Activated CD8-positive, alpha-beta memory T cell treated with anti-CD3 and anti-CD28 coated beads, Interleukin-2, amount 10 ng/mL, durations not matched to agents 7 days and 5 days (primary cell): ENCODE measurements at places on chromosomes 16 and 17. TPM values are rescaled to one million over a fixed set of nuclear protein-coding genes. Genes with fewer than 3 reads are reported as not detected.

DNA sequence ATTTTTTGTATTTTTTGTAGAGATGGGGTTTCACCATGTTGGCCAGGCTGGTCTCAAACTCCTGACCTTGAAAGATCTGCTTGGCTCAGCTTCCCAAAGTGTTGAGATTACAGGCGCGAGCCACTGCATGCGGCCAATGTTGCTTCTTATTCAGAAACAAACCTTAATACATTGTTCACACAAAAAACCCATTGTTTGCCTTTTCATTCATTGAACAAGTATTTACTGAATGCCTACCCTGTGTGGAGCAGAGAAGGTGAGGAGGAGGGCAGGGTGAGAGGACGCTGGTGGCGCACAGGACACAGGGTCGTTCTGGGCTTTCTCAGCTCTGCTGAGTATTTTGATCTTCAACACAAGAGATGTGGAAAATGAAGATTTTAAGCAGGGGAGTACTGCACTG is 8.0 kb upstream of the KRT23 start:
- no peak overlapping the region for H3K27ac ChIP-seq
- DNase-seq: no peak
- H3K36me3 ChIP-seq: no peaks in the 10 kb centered on the region
- H3K27me3 ChIP-seq: peaks cover 57% of the 10 kb centered on the region

DNA sequence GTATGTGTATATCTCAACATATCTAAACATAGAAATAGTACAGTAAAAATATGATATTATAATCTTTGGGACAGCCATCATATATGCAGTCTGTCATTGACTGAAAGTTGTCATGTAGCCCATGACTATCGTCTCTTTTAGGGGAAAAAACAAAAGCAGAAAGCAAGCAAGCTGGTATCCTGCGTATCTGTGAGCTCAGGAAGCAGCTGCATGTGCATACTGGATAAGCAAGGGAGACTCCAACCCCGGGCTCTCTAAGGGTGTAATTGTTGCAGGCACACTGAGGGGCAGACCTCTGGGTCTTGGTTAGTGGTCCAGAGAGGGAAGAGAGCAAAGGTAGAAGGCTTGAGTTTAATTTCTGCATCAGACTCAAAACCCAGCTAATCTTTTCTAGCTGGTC is 581.1 kb downstream of the MAF start:
- H3K36me3 ChIP-seq: no peaks in the 10 kb centered on the region
- no peaks in the 10 kb centered on the region for H3K4me1 ChIP-seq
- H3K27me3 ChIP-seq: no peaks in the 10 kb centered on the region

DNA sequence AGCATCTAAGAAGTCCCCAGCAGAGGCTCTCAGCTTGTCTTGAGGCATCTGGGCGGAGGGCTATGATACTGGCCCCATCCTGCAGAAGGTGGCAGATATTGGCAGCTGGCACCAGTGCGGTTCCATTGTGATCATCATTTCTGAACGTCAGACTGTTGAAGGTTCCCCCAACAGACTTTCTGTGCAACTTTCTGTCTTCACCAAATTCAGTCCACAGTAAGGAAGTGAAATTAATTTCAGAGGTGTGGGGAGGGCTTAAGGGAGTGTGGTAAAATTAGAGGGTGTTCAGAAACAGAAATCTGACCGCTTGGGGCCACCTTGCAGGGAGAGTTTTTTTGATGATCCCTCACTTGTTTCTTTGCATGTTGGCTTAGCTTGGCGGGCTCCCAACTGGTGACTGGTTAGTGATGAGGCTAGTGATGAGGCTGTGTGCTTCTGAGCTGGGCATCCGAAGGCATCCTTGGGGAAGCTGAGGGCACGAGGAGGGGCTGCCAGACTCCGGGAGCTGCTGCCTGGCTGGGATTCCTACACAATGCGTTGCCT is at the start of gene CIITA:
Gene CIITA (plus strand): TSS at position 404 of the 543 bp plus-strand sequence. CDS start 129 bp downstream, at position 533.
- peak; percentile 91 for DNase-seq
- peak within 1 kb of the TSS; percentile 90 for H3K4me3 ChIP-seq
- no peaks in the 10 kb centered on the region for H3K27me3 ChIP-seq
- peak within 1 kb of the TSS; percentile 92 for H3K27ac ChIP-seq
- peaks cover 74% of the 10 kb centered on the region for H3K4me1 ChIP-seq

The PIP4K2B gene
- 37.6 TPM for total RNA-seq

GRCh38 chr17:66317629-66318028 is 15.2 kb downstream of the PRKCA start:
- DNase-seq: no peak
- no peak overlapping the region for H3K27ac ChIP-seq
- peaks cover 48% of the 10 kb centered on the region for H3K36me3 ChIP-seq
- no peaks in the 10 kb centered on the region for H3K27me3 ChIP-seq
- peaks cover 23% of the 10 kb centered on the region for H3K4me1 ChIP-seq
- no peak overlapping the region for H3K4me3 ChIP-seq

DNA sequence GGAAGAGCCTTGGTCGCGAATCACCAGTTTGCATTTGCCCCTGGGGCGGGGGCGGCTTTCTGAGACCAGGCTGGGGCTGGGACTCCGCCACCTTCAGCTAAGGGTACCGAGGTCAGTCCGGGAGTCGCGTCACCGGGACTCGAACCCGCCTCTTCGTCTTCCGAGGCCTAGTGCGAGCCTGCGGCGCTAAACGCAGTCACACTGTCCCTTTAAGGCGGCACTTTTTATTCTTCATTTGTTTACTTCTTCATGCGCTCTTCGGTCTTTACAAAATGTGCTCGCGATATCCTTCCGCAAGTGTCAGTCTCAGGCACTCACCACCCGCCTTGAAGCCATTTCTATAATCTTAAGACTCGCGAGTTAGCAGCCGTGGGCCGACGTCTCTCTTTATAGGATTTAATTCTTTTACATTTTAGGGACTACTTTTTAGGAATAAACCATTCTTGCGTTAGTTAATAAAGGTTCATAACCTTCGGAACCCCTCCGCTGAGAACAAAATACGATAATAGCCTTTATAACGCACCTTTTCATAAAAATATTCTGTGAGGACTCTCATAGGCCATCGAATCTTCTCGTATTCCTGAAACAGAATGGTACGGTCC is 593 bp upstream of the HEXIM1 start:
- H3K4me3 ChIP-seq: peak overlapping the region; percentile 99
- H3K4me1 ChIP-seq: peaks cover 46% of the 10 kb centered on the region
- H3K36me3 ChIP-seq: peaks cover 12% of the 10 kb centered on the region
- DNase-seq: peak; percentile 86
- peak overlapping the region; percentile 100 for H3K27ac ChIP-seq

GRCh38 chr16:53370827-53371226 is 63.4 kb upstream of the RBL2 start:
- no peak overlapping the region for H3K27ac ChIP-seq
- DNase-seq: no peak
- H3K36me3 ChIP-seq: peaks cover 1% of the 10 kb centered on the region
- no peak overlapping the region for H3K4me3 ChIP-seq
- peaks cover 17% of the 10 kb centered on the region for H3K4me1 ChIP-seq

GRCh38 chr16:4852221-4852872 is 5.1 kb downstream of the UBN1 start:
- H3K4me1 ChIP-seq: peaks cover 38% of the 10 kb centered on the region
- H3K27ac ChIP-seq: no peak overlapping the region
- no peaks in the 10 kb centered on the region for H3K27me3 ChIP-seq
- no peak for DNase-seq
- no peak overlapping the region for H3K4me3 ChIP-seq

DNA sequence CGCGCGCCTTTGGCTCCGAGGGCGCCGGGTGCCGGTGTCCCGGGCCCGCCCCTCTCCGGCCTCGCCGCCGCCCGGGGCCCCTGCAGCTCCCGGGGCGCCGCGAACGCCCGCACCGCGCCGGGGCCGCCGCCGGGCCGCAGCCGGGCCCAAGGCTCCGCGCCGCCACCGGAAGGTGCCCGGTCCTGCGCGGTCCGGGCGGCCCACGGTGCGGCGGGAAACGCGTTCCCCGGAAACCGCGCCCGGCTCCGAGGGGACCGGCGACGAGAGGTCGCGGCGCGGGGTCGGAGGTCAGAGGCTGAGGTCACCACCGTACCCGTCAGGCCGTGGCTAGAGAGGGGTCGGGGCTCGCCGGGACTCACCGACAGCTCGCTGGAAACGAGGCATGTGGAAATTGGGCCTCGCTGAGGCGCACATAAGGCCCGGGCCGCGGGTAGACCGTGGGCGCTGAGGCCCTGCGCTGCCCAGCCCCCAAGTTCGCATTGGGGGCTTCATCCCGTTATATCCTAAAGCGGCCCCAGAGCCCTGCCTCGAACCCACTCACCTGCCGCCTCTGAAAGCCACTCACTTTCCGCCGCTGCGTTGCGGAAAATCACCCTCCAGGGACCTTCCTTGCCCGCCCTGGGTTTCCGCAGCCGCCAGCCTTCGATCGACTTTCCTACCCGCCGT is at the start of gene DUS1L:
Gene DUS1L (minus strand): TSS at position 167 of the 666 bp plus-strand sequence. CDS start 745 bp downstream, outside the sequence.
- no peaks in the 10 kb centered on the region for H3K27me3 ChIP-seq
- peak within 1 kb of the TSS; percentile 81 for H3K4me3 ChIP-seq
- no peaks in the 10 kb centered on the region for H3K36me3 ChIP-seq
- peak within 1 kb of the TSS; percentile 81 for H3K27ac ChIP-seq
- peak; percentile 74 for DNase-seq
- peaks cover 13% of the 10 kb centered on the region for H3K4me1 ChIP-seq

- no peak overlapping the region for H3K27ac ChIP-seq
- no peak for DNase-seq
- H3K36me3 ChIP-seq: peaks cover 24% of the 10 kb centered on the region
- no peaks in the 10 kb centered on the region for H3K4me1 ChIP-seq
- H3K4me3 ChIP-seq: no peak overlapping the region
Measured at GRCh38 chr17:60463157-60463835, 41.0 kb downstream of the CHCT1 start.

DNA sequence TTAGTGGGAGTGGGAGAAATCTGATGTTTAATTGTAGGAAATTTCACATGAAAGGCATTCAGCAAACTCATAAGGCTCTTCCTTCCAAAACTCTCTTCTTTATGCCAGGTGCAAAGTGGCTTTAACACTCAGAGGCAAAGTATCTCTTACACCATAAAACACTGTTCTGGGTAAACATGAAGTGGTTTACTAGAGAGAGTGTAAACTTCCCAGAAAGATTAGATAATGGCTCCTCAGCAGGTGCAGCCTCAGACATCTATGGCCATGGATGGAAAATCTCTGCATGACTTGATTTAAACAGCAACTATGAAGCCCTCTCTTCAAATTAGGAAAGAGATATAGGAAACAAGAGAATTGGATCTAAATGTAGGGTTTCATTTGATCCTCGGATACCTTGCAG is 583.1 kb upstream of the SALL1 start:
- no peak overlapping the region for H3K4me3 ChIP-seq
- H3K27ac ChIP-seq: no peak overlapping the region
- DNase-seq: no peak
- no peaks in the 10 kb centered on the region for H3K36me3 ChIP-seq

DNA sequence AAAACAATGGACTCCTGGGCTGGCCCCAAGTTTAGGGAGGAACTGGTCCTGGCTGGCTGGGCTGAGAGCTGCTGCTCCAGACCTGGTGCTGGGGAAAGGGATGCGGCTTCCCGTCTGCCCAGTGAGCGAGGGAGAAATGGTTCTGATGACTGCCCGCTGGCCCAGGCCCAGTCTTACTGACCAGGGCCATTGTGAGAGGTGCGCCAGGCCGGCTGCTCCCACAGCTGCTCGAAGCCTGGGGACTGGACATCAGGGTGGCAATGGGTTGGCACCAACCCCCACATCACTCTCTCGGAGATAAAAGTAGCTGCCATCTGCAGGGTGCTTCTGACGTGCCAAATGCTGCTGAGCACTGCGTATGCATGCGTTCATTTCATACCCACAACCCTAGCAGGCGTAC is 53.2 kb downstream of the IRF8 start:
- no peak overlapping the region for H3K4me3 ChIP-seq
- H3K27ac ChIP-seq: no peak overlapping the region
- peaks cover 58% of the 10 kb centered on the region for H3K27me3 ChIP-seq
- H3K4me1 ChIP-seq: peaks cover 12% of the 10 kb centered on the region
- no peaks in the 10 kb centered on the region for H3K36me3 ChIP-seq
- DNase-seq: no peak

The CCL16 gene
- total RNA-seq: not detected

The OTOP3 gene
- not detected for total RNA-seq

DNA sequence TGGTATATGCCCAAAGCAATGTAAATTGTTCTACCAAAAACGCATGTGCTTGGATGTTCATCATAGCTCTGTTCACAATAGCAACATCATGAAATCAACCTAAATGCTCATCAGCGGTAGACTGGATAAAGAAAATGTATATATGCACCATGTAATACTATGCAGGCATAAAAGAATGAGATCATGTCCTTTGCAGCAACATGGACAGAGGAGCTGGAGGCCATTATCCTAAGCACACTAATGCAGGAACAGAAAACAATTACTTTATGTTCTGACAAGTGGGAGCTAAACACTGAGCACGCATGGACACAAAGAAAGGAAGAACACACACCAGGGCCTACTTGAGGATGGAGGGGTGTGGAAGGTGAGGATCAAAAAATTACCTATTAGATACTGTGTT is 33.7 kb downstream of the TANC2 start:
- no peak for DNase-seq
- H3K4me3 ChIP-seq: no peak overlapping the region
- H3K4me1 ChIP-seq: peaks cover 11% of the 10 kb centered on the region

The KRTAP4-5 gene
- not detected for total RNA-seq

- H3K27me3 ChIP-seq: no peaks in the 10 kb centered on the region
- no peak overlapping the region for H3K4me3 ChIP-seq
- H3K36me3 ChIP-seq: peaks cover 7% of the 10 kb centered on the region
- no peak overlapping the region for H3K27ac ChIP-seq
Measured at GRCh38 chr17:12047681-12048376, 27.2 kb downstream of the MAP2K4 start.

- no peaks in the 10 kb centered on the region for H3K4me1 ChIP-seq
- no peak for DNase-seq
- H3K4me3 ChIP-seq: no peak overlapping the region
- H3K27ac ChIP-seq: no peak overlapping the region
- no peaks in the 10 kb centered on the region for H3K36me3 ChIP-seq
- H3K27me3 ChIP-seq: no peaks in the 10 kb centered on the region
Measured at GRCh38 chr16:59169168-59169567, 435.1 kb upstream of the GOT2 start.

DNA sequence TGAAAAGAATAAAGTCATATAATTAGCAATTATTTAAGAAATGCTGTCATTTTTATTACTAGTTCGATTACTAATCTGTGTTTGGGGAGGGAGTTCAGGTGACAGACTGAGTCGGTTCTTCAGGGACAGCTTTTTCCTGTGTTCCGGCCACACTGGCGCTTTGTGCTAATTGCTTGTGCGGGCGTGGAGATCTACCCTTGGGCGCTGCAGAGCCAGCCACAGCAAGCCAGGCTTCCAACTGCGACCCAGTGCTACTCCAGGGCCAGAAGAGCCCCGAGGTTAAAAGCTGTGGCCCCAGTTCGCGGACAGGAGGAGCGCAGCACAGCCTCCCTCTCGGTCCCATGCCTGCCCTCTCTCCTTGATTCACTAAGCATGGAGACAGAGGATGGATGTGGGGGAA is 6.5 kb upstream of the OR2C1 start:
- peaks cover 1% of the 10 kb centered on the region for H3K36me3 ChIP-seq
- H3K27ac ChIP-seq: no peak overlapping the region
- no peak overlapping the region for H3K4me3 ChIP-seq
- peaks cover 2% of the 10 kb centered on the region for H3K4me1 ChIP-seq
- no peak for DNase-seq
- H3K27me3 ChIP-seq: no peaks in the 10 kb centered on the region

GRCh38 chr17:66260275-66260674 is 31.1 kb upstream of the APOH start:
- H3K36me3 ChIP-seq: no peaks in the 10 kb centered on the region
- DNase-seq: no peak
- H3K4me3 ChIP-seq: no peak overlapping the region
- peaks cover 7% of the 10 kb centered on the region for H3K27me3 ChIP-seq
- H3K27ac ChIP-seq: no peak overlapping the region
- peaks cover 17% of the 10 kb centered on the region for H3K4me1 ChIP-seq

The FOXF1 gene
- not detected for total RNA-seq

- H3K27ac ChIP-seq: no peak overlapping the region
- H3K36me3 ChIP-seq: no peaks in the 10 kb centered on the region
- H3K4me3 ChIP-seq: no peak overlapping the region
- H3K27me3 ChIP-seq: peaks cover 6% of the 10 kb centered on the region
Measured at GRCh38 chr17:75006653-75007052, 5.8 kb upstream of the MRPL58 start.
